Naive thymus-derived CD8-positive, alpha-beta T cell (primary cell): ENCODE measurements at places on chromosomes 12 and 14. TPM values are rescaled to one million over a fixed set of nuclear protein-coding genes. Genes with fewer than 3 reads are reported as not detected.

- no peak for DNase-seq
These were observed 200.2 kb downstream of the PHLDA1 start for GRCh38 chr12:75831402-75831801.

GRCh38 chr12:105764216-105764835, 374.4 kb downstream of the NUAK1 start:
- DNase-seq: no peak

GRCh38 chr14:58718226-58719205, 80.8 kb downstream of the DACT1 start:
- DNase-seq: no peak

DNA sequence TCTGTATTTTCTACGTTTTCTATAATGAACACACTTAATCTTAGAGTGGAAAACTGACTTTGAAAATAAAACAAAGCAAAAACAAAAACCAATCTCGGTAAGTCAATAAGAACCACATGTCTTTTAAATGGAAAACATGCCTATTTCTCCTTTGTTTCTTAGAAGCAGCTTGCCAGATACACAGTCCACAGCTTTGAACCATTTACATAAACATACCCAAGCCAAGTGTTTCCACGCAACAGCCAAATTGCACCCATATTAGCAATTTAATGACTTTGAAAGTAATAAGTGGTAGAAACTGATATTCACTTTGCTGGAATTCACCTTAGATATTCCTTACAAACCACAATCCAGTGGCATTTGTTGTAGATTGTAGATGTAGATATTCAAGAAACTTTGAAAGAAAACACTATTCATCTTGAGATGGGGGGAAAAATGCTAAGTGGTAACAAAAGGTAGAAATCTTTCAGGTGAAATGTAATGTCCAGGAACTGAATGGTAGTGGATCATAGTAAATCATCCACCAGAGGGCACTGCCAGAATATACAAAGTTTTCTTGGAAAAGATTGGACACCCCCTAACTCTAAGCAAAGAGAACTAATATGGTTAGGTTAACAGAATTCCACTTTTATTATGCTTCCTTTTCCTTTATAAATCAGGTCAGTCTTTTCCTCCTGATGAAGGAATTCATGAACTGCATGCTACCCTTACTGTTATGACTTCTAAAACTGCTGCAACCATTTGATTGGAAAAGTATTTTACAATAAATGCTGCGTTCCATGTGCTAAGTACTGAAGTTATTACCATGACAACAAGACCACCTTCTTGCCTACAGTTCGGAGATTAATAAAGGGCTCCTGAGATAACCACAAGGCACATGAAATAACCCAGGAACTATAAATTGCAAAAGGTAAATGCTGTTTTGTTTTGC, 69.8 kb downstream of the RERG start:
- DNase-seq: no peak

The ADAM20 gene
- total RNA-seq: 1.4 TPM

The INSM2 gene
- not detected for total RNA-seq

- DNase-seq: no peak
These were observed 1189.0 kb upstream of the FLRT2 start for GRCh38 chr14:84340938-84341337.
